NCI-H1048 (cell line): ENCODE measurements at places on chromosomes 5 and 9.

GRCh38 chr5:52964138-52964537, 25.0 kb upstream of the ITGA2 start:
- DNase-seq: no peak

DNA sequence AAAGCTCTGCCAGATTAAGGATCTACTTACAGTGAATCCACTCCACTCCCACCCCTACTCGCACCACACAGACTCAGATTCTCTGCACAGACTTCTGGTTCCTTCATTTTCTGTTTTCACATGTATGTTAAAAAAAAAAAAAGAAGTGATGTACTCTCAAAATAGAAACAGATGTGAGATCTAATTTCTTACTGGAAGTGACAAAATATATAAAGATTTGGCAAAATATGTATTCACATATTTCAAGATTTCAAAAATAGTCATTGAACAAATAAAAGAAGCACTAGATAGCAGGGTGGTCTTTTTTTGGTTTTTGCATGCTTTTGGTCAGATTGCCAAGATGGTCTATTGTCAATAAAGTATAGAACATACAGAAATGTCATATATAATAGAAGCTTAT, 379.2 kb downstream of the TMEM167A start:
- DNase-seq: no peak

DNA sequence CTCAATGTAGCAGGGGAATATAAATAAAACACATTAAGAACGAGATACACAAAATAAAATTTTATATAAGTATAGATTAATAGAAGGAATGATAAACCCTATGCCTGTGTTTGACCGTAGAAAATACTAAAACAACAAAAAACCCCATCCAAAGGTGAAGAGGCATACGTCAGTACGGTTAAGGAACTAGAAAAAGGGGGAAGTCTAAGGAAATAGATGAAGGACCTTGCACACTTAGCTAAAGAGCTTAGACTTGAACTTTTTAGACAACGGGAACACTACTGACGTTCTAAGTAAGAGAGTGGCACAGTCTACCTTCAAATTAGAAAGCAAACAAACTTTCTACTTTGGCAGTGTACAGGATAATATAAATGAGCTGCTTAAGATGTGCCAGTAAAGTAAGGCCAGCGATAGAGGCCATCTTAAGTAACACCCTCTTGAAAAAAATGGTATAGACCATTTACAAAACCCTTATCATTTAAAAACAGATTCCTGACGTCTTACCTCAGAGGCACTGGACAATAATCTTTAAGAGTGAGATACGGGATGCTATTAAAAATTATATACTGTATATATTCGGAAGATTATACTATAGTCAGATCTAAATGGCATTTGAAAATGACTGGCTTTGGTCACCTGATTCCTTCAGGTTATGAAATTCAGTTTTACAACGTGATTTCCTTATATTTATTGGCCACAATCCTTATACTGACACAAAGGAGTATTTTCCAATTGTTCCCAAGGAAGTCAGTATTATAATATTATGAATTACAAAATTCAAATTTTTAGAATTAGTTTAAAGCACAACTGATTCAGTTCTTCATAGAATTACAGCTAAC, 8.5 kb downstream of the PANK3 start:
- no peak for DNase-seq

- no peak for DNase-seq
Observed at GRCh38 chr5:178211095-178212048, 7.0 kb downstream of the HNRNPAB start.

DNA sequence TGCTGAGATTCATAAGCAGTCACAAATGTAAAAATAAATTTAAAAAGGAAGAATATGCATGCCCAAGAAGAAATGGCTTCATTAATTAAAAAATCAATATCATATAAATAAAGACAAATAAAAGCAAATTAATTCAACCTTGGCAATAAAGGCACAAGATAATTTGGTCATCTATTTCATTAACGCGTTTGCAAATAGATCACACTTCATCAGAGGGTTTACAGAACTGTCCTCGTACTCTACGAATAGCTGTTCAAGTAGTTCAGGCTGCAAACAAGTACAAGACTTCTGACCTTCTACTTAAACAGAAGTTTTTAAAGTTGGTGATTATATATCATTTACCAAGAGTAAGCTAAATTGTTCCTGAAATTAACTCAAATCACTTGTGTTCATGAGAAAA, 775.3 kb upstream of the DMAC1 start:
- DNase-seq: no peak

GRCh38 chr5:4553130-4553529, 587.0 kb upstream of the ADAMTS16 start:
- DNase-seq: no peak

- DNase-seq: no peak
Observed at GRCh38 chr9:108708448-108708847, 147.3 kb downstream of the ACTL7B start.

DNA sequence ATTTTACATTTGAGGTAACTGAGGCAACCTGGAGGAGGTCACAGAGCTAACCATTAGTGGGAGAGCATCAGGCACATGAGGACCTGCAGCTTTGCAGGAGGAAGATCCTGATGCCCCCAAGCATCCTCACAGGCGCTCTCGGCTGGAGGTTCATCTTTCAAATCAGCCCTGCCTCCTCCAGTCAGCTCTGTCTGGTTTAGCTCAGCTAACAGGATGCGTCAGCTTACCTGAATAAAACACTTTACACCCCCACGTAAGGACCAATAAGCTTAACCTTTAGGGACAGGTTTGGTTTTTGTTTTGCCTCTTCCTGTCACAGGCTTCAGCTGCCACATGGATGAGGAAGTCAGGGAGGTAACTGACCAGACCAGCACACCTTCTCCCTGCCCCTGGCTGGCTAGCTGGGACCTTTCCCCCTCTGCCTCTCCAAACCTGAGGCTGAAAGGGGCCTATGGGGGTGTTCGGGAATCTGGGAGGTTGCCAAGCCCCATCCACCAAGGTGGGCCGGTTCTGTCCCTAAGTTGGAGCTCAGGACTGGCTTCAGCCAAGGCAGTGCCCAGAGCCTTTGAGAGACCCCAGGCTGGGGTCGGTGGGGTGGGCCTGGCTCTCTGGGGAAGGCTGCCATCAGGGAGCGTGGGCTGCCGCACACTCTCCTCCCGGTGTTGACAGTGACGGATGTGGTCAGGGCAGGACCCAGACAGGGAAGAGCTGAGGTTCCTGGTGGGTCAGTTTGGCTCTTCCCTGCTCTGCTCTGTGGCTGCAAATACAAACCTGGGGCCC, 20.0 kb upstream of the FCN1 start:
- DNase-seq: no peak

GRCh38 chr9:91995000-91995655, 45.1 kb upstream of the ROR2 start:
- DNase-seq: no peak

DNA sequence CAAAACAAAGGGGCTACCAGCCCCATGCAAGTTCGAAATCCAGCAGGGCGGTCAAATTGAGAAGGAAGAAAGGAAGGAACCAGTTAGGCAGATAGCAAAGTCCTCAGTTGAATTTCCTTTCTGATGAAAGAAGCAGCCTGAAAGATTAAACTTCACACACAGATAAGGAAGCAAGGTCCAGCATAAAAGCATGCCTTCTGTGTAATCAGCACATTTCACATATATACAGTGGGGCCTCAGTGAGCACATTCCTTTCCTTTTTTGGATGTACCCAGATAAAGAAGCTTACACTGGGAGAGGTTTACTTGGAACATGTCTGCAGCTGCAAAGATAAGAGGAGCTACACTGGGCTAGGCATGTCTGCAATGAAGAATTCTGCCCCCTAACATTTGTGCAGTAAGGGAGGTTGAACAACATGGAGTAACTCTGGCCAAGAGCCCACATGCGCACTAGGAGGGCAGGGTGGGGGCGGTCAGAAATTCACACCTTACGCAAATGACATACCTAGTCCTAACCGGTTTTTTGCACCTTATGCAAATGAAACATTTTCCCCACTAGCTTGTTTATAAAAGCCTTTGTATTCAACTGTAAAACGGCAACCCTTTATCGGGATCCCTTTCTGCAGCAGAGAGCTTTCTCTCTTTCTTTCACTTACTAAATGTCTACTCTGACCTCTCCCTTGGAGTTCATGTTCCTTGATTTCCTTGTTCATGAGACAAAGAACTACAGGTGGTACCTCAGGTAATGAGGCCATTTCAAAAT, 149.7 kb upstream of the FBXL17 start:
- no peak for DNase-seq

DNA sequence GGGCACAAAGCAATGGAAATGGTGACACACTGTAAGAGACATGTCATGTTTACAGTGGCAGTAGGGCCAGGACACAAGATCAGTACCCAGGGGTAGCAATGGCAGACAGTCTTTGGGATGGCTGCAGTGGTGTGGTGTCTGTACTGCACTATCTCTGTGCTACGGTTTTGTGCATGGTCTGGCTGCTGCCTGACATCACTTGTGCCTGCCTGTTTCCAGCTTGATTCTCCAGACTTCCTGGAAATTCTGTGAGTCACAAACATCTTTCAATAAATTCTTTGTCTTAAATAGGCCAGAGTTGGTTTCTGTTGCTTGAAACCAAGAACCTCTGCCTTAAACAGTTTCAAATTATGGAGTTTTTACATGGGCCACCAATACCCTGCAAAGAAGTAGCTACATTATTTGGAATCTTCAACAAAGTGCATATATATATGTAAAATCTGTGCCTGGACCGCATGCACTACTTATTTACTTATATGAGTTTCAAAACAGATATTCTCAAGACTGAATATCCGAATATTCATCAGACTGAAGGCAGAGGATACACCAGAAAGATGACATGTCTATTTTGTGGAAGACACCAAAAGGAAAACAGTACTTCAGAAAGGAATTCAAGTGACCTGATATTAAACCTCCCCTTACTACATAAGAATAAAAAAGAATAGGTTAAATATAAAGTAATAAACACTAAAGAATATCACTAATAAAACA, 188.1 kb downstream of the RFX3 start:
- no peak for DNase-seq
